ENCODE measurements at places on chromosomes 3 and 15.
A peak's percentile ranks its signal among the peaks of the same experiment; 100 is the strongest.

DNA sequence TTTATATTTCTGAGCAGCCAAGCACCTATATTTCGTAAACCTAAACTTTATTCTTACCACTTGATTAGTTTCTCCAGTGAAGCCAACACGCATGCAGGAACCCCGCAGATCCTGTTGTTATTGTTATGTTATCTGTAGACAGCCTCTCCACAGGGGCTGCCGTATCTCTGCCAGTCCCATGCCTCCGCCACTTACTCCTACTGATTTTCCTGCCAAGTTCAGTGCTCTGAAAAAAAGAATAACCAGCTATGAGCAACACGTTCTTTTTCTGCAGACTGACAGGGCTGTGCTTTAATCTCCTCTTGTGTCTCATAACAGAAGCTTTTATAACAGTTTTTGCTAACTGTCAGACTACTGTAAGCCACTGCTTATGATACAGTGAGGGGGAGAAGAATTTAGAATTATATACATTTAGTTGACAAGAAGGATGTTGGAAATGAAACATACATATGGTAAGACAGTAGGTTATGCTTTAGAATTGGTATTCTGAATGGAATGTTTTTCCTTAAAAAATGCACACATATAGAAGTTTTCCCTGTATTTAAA, 347.4 kb downstream of the SI start:
- DNase-seq: no peak

DNA sequence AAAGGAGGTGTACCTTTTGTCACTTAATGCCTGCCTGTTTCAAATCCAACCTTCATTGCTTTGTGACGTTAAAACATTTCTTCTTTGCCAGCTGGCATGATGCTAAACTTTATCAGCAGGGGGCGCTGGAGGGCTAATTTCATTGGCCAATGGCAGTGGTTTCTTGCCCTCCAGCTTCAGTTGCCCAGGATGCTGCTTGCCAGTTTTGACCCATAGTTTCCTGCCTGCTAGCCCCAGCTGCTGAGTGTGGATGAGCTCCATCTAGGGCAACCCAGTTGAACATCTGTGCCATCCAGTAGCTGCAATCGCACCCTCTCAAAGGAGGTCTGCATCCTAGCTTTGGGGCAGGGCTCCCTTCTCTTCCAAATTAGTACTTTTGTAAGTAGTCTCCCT, 22.1 kb downstream of the ACKR2 start:
- peak; percentile 35 for DNase-seq

DNA sequence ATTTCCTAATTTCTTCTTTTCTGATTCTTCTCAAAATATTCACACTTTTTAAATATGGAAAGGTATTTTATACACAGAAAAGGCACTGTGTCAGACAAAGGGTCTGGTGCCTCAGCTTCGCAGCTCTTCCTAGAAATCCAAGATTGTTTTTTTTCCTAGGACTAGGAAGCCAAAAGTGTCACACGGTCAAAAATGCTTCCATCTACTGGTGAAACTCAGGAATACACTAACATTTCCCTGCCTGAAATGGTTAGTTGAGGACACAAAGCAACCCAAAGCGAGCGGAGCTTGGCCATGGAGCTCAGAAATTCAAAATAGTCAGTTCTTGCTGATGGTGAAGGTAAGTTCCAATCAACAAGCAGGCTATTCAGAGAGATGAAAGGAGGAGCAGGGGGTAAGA, 426.5 kb upstream of the RASGRP1 start:
- no peak for DNase-seq

DNA sequence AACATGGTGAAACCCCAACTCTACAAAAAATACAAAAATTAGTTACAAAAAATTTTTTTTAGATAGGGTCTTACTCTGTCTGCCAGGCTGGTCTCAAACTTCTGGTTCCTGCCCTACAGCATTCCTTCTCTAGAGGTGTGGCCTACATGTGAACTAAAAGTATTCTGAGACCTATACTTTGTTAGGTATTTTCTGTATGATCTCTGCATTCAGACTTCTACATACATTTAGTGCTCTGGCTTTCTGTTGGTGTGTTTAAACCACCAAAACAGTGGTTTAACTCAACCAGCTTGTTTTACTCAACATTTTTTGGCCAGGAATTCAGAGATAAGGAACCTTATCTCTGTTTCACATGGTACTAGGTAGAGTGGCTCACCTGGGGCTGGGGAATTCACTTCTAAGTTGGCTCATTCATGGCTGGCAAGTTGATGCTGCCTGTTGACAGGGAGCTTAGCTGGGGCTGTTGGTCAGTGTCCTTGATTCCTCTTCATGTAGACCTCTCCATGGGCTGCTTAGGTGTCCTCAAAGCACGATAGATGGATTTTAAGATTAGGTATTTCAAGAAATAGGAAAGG, 41.4 kb upstream of the BSN start:
- DNase-seq: no peak

- DNase-seq: no peak
Observed at GRCh38 chr3:14494279-14494972, 45.7 kb downstream of the GRIP2 start.

DNA sequence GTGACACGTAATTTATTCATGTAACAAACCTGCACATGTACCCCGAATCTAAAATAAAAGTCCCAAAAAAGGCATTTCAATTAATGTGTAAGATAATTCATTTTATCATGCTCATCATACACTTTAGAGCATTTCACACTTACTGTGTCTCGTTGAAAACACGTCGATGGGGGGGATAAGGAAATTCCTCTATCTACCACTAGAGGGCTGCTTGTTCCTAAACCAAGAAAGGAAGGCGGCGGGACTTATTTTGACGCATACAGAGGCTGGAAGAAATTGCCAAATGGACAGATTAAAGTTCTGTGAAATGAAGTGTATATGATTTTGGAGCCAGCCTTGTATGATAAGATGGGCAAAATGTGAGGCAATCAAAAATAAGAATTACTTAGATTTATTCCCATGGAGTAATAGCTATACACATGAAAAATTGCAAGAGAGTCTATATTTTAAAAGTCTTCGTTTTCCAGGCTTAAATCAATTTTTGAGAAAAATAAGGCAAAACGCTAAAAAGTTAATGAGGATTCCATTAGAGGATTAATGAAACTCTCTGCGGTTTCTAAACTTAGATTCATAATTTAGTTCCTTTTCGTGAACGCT, 346.8 kb downstream of the CNTN3 start:
- DNase-seq: no peak

GRCh38 chr3:112560721-112561483, 860 bp downstream of the ATG3 start:
- DNase-seq: peak; percentile 46

- DNase-seq: no peak
Observed at GRCh38 chr15:62057341-62057980, 2.8 kb downstream of the VPS13C start.

- no peak for DNase-seq
Observed at GRCh38 chr3:19543212-19543841, 390.7 kb downstream of the EFHB start.

- DNase-seq: no peak
Observed at GRCh38 chr15:98433856-98434255, 214.5 kb upstream of the IGF1R start.

DNA sequence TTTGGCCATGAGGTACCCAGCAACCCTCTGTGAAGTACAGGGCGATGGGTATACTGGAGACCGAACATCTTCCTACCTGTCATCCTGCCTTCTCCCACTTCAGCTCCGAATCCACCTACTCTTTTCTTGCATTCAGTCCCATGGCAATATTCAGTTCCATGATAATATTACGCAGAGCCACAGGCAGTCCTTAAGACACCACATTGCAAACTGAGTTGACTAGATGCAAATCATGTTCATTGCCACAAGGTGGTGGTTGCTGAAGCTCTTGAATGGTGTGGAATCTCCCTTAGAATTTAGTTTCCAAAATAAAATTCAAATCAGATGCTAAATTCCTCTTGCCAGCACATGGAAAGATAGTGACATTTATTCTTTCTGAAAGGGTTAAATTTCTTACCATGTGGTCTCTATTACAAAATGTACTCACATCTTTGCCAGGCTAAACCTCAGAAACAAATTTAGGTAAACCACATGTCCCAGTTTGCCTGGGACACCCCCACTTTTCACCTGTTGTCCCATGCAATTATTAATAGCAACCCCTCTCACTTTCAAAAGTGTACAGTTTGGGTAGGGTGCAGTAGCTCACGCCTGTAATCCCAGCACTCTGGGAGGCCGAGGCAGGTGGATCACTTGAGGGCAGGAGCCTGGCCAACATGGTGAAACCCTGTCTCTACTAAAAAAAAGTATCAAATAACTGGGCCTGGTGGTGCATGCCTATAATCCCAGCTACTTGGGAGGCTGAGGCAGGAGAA, 1.7 kb upstream of the NME9 start:
- no peak for DNase-seq

- no peak for DNase-seq
Observed at GRCh38 chr3:66220066-66220465, 735 bp upstream of the SLC25A26 start.

All from effector memory CD4-positive, alpha-beta T cell (primary cell).